ENCODE measurements at places on chromosomes 1 and 21. TPM values are rescaled to one million over a fixed set of nuclear protein-coding genes. Genes with fewer than 3 reads are reported as not detected.

KCNJ9 gene
- not detected for total RNA-seq

PCBP3 gene
- total RNA-seq: 1.1 TPM

SLC45A1 gene
- total RNA-seq: 0.85 TPM

EVA1B gene
- 95.6 TPM for total RNA-seq

LRRC53 gene
- not detected for total RNA-seq

SERTAD4 gene
- 37.4 TPM for total RNA-seq

OR2L8 gene
- not detected for total RNA-seq

LAMB3 gene
- total RNA-seq: 14.7 TPM

KIF17 gene
- 0.40 TPM for total RNA-seq

Data from A375 (cell line).